ENCODE measurements at places on chromosomes 3 and 15.

- no peak for DNase-seq
Observed at GRCh38 chr3:111781561-111782446, 77.3 kb upstream of the PHLDB2 start.

GRCh38 chr3:32848215-32848614, 30.4 kb downstream of the TRIM71 start:
- DNase-seq = no peak

DNA sequence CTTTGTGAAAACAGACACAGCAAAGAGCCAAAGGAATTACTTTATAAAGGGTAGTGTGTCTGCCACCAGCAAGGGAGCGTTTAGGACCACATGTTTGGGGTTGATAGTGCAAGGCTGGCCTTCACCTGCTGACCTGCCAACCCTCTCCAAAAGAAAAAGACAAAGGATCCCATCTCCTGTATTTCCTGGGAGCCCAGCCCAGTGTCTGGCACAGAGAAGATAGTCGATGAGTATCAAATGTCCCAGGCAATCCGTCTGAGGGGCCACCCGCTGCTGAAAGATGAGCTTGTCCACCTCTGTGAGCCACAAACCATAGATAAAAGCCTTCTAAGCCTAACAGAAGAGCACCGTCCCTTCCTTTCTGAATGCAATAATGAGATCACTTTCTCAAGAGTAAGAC, 154.8 kb upstream of the CTNNB1 start:
- DNase-seq = no peak

- no peak for DNase-seq
Observed at GRCh38 chr3:178768072-178768864, 232.0 kb downstream of the KCNMB2 start.

- DNase-seq = no peak
Observed at GRCh38 chr3:24191801-24192403, 246.8 kb downstream of the NR1D2 start.

DNA sequence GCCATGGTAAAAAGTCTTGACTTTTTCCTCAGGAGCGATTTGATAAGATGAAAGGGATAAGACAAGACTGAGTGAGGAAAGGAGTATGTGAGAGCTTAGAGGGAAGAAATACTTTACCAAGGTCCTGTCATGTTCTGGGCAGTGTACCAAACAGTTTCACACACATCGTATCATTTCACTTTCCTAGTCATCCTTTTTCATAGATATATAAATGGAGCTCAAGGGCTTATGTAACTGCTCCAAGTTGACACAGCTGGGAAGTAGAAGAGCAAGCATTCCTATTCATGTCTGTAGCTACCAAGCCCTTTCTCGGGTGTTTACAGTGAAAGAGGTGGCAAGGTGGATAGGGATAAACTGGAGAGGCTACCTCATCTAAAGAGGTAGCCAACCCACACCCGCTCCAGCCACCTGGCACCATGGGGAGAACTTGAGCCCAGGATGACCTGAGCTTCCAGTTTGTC, 57.4 kb downstream of the MRPS25 start:
- no peak for DNase-seq

Measured in foreskin melanocyte (primary cell).